ENCODE measurements at places on chromosomes 12 and 14.

DNA sequence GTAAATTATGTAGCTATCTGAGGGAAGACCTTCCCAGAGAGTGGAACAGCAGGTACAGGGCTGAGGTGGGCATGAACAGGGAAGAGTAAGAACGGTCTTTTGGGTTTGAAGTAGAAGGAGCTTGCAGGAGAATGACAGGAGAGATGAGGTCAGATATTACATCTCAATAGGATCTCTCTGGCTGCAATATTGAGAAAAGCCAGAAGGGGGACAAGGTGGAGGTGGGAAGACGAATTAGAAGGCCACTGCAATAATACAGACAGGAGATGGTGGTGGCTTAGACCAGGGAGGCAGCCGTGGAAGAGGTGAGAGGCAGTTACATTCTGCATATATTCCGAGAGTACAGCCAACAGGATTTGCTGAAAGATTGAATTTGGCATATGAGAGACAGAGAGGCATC is 310.2 kb downstream of the APAF1 start:
- no peak for DNase-seq

DNA sequence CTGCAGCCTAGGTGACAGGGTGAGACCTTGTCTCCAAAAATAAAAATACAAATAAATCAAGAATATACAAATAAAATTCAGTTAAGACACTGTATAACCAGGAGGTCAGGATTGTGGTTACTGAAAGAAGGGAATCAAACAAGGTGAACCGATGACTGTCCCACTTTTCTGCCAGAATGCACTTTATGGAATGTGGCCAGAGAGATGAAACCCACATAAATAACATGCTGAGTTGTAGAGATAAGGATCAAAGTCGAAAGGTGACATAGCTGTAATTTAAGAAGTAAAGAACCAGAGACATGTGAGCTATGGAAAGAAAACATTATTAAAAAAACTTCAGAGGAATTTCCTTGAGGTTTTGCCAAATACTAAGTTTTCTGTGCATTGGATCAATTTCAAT is 1098.2 kb upstream of the USP15 start:
- no peak for DNase-seq

DNA sequence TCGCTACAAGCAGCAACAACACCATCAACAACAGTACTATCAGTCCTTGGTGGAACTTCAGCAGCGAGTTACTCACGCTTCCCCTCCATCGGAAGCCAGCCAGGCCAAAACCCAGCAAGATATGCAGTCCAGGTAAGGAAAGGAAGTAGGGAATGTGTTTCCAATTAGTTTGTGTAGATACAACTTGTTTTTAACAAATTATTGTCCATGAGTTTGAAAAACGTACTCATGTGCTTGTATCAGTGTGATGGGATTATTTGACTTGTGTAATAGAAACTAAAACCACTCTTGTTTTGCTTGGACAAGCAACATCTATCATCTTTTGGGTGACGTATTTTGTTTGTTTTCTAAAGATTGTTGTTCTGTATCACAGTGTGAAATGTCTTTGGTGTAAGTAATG is 137.9 kb downstream of the NAV3 start:
- peak; percentile 77 for DNase-seq

GRCh38 chr14:78764240-78764639 is 594.1 kb downstream of the NRXN3 start:
- DNase-seq: no peak

DNA sequence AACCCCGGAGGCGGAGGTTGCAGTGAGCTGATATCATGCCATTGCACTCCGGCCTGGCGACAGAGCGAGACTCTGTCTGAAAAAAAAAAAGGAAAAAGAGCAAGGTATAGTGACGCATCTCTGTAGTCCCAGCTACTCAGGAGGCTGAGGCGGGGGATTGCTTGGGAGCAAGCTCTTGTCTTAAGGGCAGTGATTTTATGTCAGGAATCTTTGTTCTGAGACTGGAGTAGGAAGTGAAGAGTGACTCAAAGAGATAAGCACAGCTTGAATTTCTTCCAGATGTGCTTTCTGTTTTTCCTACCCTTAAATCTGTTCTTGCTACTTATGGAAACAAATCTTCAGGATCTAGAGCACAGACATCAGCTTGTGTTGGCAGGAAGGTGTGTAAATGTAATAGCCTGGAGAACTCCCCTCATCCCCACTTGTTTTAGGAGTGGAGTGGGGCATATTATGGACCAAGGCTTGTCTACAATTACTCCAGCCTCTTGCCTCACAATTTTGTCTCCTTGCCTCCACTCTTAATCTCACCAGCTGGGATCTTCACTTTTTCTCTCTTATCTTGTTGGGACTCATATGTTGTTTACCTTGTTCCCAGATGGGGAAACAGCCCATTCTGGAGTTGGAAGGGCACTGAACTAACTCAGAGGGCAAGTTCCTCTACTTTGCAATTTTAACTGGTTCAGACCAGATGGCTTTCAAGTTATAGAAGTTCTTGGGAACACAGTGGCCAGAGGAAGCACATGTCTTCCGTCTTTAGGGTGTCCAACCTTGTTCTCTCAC is 7.5 kb downstream of the TMED2 start:
- no peak for DNase-seq

DNA sequence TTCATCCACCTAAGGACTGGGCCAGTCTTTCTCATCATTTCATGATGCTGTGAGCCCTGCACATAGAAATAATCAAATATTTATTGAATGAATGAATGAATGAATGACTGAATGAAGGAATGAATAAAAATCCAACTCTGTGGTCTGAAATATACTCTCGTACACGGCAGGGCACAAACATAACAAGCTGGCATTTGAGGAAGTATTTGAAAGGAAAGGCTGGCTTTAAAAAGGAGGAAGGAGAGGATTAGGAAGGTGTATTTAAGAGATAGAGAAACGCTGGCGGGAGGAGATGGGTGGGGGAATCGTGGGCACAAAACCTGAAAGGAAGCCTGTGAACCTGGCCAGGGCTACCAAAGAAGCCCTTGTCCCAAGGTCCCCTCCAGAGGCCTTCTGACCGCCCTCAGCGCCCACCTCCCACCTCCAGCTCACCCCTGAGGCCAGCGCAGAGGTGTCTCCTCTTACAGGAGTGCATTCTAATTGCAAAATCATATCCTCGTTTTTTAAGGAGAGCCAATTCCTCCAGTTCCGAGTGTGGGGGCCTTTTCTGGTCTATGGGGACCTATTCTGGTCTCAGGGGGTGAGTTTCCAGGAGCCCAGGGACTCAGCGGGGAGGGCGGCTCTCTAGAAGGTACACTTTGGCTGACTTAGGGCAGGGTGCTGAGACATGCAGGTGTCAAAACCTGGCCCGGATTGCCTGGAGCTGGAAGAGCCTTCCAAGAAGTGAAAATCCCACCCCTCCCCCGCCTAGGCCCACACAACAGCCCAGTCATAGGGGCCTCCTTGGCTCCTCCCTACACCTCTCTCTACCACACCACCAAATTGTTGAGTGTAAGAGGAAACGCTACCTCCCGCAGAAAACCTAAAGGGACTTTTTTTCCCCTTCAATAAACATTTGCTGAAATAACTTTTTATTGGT is 8.7 kb upstream of the JDP2 start:
- no peak for DNase-seq
